ENCODE measurements at places on chromosomes 16 and 17.

GRCh38 chr16:79362300-79362970 lies 238.1 kb downstream of the MAF start:
- no peak for DNase-seq

- no peak for DNase-seq
These were observed 75.1 kb downstream of the MARF1 start for GRCh38 chr16:15567823-15568222.

GRCh38 chr17:58059141-58059540 lies 24.1 kb upstream of the DYNLL2 start:
- DNase-seq = no peak

- DNase-seq = no peak
These were observed 4.4 kb downstream of the PSMC3IP start for GRCh38 chr17:42573095-42573494.

GRCh38 chr17:42116705-42117396 lies 4.3 kb downstream of the KAT2A start:
- DNase-seq = no peak

- DNase-seq = no peak
These were observed 7.9 kb downstream of the SNAI3 start for GRCh38 chr16:88678224-88678979.
